ENCODE measurements at places on chromosomes 5 and 9.

DNA sequence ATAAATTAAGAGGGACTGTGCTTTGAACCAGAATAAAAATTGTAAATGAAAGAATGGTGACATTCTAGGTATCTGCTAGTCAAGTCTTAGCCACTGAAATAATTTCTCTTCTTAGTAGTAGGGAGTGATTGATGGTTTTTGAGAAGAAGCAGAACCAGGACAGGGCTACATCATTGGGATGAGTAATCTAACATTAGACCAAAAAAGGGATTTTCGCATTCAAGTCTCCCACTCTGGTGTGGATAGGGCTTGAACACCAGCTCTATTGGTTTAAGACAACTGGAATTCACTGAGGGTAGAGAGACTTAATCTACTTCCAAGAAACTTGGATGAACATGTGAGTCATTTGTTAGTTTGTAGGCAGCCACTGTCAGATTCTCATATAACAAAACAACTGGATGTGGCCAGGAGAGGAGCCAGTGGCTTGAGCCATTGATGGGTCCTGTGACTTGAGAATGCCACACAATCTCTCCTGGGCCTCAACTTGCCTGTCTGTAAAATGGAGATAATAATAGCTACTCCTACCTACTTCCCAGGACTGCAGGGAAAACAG lies 16.6 kb downstream of the FAT2 start:
- no peak for DNase-seq

DNA sequence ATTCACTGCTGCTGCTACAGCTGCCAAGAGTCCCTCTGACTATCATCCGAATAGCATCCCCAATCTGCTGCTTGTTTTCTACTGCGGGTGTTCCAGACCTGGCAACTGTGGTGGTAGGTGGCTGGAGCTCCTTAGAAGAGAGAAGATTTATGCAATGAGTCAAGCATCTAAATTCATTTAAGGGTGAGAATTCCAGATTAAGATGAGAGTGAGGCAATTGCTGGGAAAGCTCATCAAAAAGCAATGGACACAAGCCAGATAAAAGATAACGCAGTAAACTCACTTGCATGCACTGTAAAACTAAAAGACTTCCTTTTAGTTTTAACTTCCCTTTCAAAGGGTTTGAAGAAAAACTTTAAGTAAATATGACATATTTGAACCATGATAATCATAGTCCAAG lies 3.9 kb downstream of the PLK2 start:
- no peak for DNase-seq

DNA sequence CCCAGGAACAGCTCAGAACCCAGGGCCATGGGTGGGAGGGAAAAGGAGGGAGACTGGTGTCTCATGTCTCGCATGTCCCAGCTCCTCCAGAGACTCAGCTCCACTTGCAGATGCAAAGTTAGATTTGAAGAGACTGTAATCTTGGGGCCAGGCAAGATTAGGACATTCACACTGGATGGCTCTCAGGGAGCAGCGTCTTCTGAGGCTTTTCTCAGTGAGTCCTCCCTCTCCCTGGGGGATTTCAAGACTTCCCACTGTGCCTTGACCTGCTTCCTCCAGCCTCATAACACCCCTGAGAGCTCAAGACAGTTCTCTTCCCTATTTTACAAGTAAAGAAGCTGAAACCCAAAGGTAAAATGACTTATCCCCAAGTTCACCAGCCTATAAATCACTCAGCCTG lies 10.5 kb upstream of the TCOF1 start:
- no peak for DNase-seq

DNA sequence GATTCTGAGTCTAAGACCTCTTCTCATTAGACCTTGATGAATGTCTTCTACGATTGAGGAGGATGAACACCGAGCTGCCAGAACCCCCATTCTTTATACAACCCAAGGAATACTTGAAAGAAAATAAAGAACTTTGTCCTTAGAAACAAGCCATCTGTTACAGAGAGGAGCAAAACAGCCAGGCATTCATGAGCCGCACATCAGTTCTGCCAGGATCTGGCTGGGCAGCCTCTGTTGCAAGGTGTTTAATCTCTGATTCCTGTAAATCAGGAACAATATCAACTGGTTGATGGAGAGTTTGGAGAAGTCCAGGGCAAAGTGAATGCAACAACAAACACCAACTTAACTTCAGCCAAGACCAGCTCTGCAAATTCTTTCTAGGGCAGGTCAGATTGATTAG lies 165.5 kb upstream of the DMAC1 start:
- DNase-seq, result no peak

- DNase-seq, result no peak
Measured at GRCh38 chr5:84231433-84231832, 153.2 kb downstream of the EDIL3 start.

DNA sequence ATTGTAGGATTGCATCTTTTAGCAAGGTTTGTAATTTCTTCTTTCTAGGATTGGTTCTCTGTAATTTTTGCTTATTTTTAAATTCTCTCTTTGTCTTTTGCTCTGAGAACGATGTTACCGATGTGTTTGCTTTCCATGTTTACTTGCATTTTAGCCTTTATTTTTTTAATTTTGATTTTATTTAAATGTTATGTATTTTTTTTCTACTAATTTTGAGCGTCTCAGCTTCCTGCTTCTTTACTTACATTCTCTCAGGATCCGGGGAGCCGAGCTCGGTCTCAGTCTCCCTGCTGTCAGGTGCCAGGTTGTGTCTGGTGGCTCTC lies 20.9 kb downstream of the ANXA2R start:
- DNase-seq, result peak; percentile 88

- peak; percentile 87 for DNase-seq
Measured at GRCh38 chr9:136326061-136326760, 1.1 kb upstream of the GPSM1 start.

- DNase-seq, result no peak
Measured at GRCh38 chr5:6752236-6752635, 39.0 kb downstream of the TENT4A start.

- DNase-seq, result no peak
Measured at GRCh38 chr5:68407311-68408239, 192.0 kb downstream of the PIK3R1 start.

DNA sequence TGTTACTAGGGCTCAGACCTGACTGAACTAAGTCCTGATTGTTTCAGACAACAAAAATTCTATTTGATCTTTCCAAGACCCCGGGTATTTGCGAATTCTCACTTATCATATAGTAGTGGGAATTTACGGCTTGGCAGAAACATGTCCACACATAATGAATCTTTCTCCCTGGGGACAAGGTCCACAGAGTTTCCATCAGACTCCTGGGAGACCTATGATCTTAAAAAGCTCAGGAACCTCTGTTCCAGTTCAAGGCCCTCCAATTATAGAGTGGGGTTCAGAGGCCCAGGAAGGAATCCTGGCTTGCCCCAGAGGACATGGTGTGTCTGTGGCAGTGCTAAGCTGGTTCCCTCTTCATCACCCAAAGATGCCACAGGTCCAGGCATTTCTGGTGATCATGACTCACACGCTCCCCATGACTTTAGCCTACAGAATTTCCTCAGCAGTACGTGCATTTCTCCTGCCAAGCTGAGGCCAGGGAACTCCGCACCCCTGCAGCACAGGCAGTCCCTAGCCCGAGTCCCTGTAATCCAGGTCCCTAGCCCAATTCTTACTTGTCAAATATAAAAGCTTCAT lies 12.6 kb downstream of the RAPGEF1 start:
- peak; percentile 15 for DNase-seq

GRCh38 chr5:80357671-80358070 lies 37.9 kb downstream of the SPZ1 start:
- no peak for DNase-seq

- no peak for DNase-seq
Measured at GRCh38 chr5:136810261-136810801, 445.0 kb upstream of the TRPC7 start.

DNA sequence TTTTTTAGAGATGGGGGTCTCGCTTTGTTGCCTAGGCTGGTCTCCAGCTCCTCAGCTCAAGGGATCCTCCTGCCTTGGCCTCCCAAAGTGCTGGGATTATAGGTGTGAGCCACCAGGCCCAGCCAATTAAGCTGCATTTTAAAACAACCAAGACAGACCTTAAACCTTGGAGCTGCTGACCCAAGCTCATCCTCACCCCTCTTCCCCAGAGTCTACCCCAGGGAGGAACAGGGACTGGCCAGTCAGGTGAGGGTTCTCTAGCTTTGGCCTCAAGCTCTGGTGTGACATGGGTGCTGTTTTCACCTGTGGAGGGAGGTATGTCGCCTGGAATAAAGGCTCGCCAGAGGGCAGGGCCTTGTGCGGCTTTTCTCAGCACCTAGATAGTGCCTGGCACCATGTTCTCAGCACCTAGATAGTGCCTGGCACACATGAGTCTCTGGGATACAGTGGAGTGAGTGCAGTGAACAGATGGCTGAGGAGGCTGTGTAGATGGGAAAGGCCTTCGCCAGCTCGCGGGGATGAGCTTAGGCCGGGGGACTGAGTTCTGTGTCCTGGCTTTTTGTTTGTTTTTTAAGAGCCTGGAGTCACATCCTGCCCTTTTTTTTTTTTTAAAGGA lies 7.4 kb downstream of the CDK9 start:
- DNase-seq, result no peak

- DNase-seq, result no peak
Measured at GRCh38 chr5:70440-70839, 21.5 kb upstream of the PLEKHG4B start.

DNA sequence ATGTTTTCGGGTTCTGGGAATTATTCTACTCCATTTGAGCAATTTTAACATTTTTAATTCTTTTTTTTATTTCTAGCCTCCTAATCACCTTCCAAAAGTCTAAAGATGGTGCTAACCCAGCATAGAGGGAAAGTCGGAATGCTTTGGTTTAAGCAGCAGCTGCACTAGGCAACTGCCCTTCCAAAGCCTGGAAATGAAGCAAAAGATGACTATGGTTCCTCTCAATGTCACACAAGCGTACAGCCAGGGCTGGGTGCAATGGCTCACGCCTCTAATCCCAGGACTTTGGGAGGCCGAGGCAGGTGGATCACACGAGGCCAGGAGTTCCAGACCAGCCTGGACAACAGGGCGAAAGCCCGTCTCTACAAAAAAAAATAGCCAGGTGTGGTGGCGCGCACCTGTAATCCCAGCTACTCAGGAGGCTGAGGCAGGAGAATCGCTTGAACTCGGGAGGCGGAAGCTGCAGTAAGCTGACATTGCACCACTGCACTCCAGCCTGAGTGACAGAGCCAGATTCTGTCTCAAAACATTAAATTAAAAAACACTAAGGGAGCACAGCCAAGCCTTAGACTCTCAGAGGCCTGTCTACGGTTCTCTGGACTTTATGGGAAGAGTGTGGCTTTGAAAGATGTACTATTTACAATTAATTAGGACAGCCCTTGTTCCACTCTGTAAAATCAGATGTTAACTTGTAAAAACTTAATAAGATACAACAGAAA lies 33.1 kb downstream of the ADAM19 start:
- no peak for DNase-seq

DNA sequence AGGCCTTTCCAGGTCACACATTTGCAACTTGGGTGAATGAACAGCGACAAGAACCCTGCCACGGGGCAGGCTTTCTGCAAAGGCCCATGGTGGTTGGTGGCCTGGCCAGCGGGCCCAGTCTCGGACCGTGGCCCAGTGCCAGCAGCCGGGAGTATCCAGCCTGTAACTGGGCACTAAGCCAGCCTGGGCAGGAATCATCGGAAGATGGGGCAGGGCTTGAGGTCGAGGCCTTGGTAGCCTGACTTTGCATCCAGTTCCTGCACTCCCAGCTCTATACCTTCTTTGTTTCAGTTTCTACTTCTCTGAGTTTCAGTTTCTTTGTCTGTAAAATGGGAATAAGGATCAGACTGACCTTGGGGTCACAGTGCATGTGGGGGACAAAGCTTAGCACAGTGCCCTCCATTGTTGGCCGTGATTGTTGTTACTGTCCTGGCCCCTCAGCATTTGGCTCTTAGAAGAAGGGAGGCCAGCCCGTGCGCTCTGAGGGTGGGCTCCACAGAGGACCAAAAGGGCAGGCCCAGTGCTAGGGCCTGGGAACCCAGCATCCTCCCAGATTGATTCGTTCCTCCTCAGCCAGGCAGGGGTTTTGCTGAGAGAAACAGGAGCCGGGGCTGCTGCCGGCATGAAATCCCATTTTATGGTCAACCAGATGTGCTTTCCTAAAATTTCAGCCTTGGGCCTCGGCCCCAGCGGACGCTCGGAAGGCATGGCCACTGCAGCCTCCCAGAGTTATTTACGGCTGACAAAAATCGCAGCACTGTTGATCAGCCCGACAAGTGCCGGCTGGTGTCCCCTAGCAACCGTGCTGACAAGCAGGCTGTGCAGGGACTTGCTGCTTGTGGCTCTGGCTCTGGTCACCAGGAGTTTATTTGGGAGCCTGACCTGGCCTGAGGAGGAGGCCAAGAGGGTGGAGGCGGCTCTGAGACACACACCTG lies 43.6 kb downstream of the JADE2 start:
- peak; percentile 66 for DNase-seq

DNA sequence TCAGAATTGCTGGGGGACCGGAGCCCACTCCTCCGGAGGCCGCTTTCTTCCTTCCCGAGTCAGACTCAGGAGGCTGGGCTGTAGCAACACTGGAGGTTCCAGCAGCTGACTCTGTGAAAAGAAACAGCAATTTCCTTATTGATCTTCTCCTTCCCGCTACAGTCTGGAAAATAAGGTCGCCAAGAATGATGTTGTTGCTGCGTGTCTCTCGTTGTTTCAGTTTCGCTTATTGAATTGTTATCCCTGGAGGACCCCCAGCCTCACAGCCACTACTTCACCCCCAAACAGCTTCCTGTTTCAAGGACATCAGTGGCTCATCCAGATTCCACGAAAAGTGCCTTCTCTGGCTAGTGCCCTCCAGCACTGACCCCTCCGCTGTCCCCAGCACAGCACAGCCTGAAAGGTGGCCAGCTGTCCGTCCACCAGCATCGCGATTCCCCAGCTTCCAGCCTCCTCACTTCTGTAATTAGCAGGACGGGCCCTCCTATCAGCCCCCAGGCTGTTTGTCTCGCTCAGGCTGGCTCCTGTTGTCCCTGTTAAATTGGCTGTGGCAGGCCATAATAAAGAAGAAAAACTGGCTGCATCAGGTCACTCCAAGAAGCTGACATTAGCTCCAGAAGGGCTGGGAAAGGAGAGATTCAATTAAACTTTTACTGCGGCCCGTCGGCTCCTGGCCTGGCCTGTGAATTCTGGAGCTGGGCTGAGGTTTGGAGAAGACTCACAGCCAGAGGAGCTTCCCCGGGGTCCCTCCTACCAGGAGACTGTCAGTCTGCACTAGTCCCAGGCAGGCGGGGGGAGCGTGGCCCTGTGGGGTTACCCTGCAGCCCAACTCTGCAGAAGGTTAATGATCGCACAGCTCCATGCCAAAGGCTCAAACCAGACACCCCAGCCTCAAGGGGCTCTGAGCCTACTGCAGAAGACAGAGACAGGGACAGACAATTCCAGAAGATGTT lies 40.5 kb downstream of the OLFM1 start:
- peak; percentile 84 for DNase-seq

DNA sequence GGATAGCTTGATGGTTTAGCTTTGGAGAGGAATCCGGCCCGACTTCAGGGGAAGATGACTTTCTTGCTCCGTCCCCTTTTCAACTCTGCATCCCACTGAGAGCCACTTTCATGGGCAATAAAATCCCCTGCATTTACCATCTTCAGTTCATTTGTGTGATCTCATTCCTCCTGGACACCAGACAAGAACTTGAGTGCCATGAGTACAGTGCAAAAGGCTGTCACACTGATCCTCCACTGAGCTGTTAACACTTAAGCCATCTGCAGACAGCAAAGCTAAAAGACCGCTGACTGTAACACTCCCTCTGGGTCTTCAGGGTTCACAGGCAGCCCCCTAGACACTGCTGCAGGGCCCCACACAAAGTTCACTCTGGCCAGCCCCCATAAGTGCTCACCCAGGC lies 48.3 kb upstream of the TCERG1 start:
- peak; percentile 58 for DNase-seq
